ENCODE measurements at places on chromosomes 7 and 10.

DNA sequence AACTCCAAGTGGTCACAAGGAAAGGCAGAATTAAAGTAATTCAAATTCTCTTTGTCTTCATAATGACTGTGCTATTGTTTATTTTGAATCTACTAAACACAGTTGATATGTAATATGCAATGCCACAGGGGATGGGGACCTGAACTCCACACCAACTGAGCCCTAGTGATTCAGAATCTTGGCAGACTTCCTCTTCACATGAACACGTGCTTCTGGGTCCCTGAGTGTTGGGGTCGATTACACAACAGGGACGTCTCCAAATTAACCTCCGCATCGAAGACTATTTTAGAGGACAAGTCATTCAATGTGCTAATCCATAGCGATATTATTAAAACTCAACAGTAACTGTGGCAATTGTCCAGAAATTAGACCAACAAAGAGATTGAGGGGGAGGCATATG is 95.3 kb upstream of the CARD11 start:
- DNase-seq, result no peak

GRCh38 chr10:26235761-26236160 is 19.2 kb downstream of the GAD2 start:
- DNase-seq, result no peak

- DNase-seq, result no peak
Measured at GRCh38 chr7:47663851-47664250, 81.9 kb upstream of the TNS3 start.

DNA sequence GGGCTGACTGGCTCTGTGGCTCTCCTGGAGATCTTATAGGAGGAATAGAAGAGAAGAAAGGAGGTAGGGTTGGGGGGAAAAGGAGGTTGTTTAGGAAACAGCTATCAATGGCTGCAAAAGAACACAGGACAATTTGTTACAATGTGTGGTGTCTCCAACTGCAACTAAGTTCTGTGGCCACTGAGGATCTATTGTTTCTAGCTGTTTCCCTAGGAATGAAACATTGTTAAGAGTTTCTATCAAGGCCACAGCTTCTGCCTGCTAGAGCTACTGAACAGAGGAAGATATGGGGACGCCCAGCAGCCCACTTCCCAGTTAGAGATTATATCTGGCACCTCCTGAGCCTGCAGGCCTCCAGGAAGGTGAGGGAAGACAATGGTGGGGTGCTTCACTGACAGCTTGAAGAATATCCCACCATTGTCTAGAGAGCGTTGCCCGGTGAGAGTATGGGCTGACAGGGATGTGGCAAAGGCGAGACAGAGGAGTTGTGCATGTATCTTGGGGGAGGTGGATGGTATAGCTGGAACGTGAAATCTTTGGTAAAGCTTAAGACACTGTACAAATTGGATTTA is 4.0 kb downstream of the SCD start:
- no peak for DNase-seq

- no peak for DNase-seq
Measured at GRCh38 chr10:47111329-47111862, 188.6 kb upstream of the GDF10 start.

DNA sequence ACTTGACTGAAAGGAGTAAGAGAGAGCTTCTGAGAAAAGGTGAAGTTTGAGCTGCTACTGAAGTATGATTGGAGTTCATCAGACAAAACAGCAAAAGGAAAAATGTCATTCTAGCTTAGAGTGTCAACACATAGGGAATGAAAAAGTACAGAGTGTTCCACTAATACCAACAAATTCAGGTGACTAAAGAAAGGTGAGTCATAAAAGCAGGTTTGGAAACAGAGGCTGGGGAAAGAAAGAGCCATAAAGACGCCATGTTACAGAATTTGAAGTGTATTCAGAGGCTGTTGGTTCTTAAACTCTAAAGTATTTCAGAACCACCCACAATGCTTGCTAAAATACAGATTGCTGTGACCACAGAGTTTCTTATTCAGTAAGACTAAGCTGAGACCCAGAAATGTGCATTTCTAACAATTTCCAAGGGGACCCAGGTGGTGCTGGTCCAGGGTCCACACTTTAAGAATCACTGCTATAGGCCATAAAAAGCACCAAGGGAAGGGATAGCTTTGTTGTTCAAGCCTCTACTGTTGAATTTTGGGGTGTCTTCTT is 143.1 kb downstream of the ELAPOR2 start:
- DNase-seq, result no peak

GRCh38 chr10:124632064-124632531 is 112.1 kb downstream of the FAM53B start:
- no peak for DNase-seq

DNA sequence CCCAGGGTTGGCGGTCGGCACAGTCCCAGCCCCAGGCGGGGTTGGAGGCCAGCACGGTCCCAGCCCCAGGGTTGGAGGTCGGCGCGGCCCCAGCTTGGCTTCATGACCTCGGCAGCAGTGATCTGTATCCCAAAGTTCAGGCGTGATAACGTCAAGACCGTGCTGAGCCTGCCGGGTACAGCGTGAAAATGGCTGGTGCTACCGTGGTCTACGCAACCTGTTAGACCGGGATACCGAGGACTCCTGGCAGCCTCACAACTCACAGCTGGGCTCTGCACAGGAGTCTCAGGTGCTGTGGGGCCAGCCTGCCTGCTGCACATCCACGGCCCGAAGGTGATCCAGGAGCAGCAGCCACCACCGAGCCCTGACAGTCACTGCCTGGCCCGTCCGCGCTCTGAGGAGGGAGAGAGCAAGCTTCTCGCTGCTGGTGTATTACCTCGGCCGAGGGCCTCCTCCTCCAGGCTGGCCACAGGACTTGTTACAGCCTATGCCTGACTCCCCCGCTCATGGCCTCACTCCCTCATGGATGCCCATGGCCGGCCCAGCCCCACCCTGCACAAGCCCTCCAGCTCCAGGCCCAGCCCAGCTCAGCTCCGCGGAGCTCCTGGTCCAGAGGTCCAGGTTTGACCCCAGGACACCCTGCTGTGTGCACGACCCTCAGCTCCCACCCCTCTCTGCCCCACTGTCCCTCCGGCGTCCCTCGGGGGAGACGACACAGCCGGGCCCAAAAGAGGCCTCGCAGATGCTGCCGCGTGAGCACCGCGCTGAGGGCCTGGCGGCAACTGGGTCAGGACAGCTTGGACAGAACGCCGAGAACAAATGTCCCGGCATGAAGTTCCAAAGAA is 156.0 kb downstream of the ELFN1 start:
- no peak for DNase-seq

- no peak for DNase-seq
Measured at GRCh38 chr10:94016727-94017714, 23.3 kb downstream of the PLCE1 start.

DNA sequence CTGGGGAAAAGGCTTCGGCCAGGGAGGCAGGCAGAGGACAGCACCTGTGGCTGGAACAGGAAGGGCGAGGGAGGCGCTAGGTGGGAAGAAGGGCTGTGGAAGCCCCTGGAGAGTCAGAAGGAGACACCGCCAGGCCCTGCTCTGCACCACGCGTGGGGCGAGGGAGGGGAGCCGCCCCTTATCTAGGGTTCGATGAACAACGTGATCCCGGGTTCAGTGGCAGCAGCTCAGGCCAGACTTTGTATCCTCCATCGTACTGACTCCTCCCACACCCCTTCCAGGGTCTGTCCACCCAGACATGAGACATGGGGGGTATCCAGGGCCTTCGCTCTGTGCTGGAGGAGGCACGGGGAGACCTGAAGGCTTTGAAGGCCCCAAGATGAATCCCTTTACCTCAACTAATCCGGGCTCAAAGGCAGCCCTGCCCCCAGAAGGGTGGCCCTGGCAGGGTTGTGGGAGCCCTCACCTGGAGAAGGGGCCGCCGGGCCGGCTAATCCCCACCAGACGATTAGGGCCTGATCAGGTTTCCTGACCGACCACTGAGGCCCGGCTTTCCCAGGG is 110.8 kb downstream of the PDGFA start:
- DNase-seq, result no peak

GRCh38 chr7:24826662-24827020 is 69.4 kb upstream of the GSDME start:
- DNase-seq, result no peak

GRCh38 chr10:96208271-96208670 is 63.1 kb downstream of the BLNK start:
- no peak for DNase-seq

DNA sequence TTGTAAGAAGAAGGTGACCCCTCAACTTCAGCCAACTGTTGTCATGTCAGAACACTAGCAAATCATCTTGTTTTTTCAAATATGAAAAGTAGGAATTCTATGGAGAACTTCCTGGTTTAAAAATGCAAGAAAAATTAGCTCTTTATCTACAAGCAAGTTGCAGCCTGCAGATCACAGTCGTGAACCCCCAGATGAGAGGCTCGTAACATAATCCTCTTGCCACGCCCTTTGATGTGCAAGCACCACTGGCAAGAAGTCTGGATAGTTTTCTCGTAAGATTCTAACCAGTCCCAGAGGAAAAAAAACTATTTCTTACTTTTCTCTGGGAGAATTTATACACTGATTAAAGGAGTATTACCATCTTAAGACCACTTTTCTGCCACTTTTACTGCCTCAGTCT is 132.3 kb downstream of the DPY19L1 start:
- no peak for DNase-seq

Measured in NCI-H187 (cell line).